Tibial artery (tissue), 4 donors: ENCODE measurements at places on chromosomes 7 and 10.

DNA sequence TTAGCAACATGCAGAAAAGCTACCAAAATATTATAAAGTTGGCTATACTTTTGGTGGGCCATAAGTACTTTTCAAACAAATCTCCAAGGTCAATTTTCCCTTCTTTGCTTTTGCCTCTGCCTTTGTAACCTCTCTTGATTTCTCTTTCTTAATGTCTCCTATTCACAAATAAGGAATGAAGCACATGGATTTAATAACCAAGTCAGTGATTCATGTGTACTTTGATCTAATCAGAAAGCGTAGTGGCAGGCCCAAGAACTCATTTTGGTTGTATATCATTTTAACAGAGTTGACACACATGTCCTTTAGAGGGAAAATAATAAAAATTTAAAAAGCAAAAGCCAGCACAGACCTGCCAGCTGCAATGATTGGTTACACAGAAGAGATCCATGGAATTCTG lies 93.7 kb downstream of the FZD1 start:
- DNase-seq, result no peak

DNA sequence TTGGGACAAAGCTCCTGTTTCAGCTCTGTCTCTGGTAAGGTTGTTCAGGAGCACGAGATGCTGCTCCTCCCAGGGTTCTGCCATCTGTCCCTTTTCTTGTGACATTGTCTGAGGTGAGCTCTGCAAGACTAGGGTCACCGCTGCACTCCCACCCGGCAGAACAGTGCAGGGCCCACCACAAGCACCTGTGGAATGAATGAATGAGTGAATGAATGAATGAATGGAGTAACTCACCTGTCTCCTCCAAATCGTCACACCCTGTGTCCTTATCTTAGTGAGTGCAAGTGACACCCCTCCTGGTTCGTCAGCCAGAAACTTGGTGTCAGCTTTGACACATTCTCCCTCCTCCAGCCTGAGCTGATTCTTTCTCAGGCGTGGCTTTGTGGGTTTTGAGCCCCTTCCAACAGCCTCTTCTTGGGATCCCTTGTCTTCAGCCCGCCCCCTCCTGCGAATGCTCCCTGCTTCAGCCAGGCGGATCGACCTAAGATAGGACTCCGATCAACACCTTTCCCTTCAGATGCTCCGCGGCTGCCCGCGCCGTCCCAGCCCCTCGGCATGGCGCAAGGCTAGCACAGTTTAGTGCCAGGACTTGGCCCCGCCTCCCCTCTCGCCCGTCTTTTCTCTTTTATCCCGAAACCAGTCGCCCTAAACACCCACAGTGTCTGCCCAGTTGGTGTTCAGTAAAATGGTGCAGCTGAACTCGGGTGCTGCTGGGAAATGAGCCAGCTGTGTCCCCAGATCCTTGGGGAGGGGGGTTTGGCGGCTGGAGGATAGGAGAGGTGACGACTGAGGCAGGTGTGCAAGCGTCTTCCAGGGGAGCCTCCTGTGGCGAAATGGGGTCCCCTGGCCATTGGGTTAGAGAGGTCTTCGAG lies 89.3 kb downstream of the BEND7 start:
- no peak for DNase-seq

- DNase-seq, result no peak
Observed at GRCh38 chr7:155814316-155815276, 2.3 kb upstream of the SHH start.

DNA sequence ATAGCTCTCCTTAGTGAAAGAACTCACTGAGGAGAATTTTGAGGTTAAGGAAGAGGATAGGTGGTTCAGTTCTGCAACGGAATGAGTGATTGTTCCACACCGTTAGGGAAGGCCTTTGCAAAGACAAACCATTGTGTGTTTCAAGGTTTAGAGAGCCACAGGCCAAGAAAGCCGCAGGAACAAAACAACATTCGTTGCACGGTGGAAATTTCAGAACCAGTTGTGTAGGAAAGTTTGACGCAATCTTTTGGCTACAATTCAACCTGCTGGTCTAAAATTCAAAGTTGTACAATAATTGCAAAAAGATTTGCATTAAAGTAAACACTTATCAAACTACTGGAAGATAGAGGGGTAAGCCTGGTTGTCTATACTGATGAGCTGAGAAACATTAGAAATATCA lies 91.4 kb downstream of the FAM107B start:
- DNase-seq, result no peak

DNA sequence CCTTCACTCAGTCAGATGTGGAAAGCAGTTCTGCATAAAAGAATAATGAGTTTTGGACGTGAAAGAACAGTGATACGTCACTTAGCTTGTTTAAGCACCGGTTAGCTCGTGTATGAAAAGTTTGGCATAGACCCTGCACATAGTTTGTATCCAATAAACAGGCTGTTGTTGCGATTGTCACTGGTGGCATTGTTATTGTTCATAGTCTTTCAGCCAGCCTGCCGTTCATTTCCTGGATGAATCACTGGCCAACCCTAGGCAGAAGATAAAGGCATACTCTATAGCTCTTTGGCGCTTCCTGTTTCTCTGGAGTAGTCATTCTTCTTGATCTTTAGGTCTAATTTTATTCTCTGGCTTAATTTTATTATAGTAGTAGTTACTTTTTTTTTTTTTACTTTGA lies 57.8 kb upstream of the ANKRD30A start:
- no peak for DNase-seq

- DNase-seq, result no peak
Observed at GRCh38 chr10:8889538-8889937, 835.0 kb downstream of the GATA3 start.

- DNase-seq, result no peak
Observed at GRCh38 chr7:80279760-80280159, 145.1 kb downstream of the GNAI1 start.

GRCh38 chr10:18005781-18006456 lies 54.2 kb downstream of the SLC39A12 start:
- DNase-seq, result no peak

DNA sequence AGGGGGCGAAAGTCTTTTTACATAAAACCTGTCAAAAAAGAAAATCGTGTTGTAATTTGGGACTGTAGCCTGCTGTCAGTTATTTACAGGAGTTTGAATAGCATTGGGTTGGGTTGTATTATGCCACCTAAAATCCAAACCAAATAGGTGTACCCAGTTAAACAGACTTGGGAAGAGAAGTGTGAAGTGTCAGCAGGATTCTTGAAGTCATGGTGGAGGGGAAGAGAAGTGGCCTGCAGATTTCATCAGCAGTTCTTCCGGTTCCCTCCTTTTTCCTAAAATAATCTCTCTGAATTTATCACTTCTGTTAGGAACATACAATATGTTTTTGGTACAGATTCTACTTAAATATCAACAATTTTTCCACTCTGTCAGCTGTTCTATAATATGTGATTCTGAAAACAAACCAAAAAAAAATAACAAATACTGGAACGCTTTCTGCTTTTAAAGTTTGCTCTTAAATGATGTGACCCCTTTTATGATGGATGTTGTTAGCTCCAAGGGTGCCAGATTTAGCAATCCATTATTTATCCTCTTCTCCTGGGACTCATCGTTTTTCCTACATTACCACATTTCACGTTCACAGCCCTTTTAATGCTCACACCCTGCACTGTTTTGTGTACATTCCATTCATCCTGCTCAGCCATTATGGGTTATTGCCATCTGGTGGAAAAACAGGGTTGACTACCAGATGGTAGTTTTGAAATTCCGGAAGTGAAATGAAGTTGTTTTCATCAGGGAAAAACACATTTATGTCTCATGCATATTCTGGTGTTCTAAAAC lies 18.7 kb upstream of the ARHGAP12 start:
- peak; percentile 50 for DNase-seq

- DNase-seq, result no peak
Observed at GRCh38 chr10:12981570-12981969, 19.9 kb downstream of the CCDC3 start.

- no peak for DNase-seq
Observed at GRCh38 chr10:71971311-71971731, 7.1 kb downstream of the CHST3 start.

- peak; percentile 66 for DNase-seq
Observed at GRCh38 chr7:128940494-128941322, 3.0 kb downstream of the IRF5 start.

DNA sequence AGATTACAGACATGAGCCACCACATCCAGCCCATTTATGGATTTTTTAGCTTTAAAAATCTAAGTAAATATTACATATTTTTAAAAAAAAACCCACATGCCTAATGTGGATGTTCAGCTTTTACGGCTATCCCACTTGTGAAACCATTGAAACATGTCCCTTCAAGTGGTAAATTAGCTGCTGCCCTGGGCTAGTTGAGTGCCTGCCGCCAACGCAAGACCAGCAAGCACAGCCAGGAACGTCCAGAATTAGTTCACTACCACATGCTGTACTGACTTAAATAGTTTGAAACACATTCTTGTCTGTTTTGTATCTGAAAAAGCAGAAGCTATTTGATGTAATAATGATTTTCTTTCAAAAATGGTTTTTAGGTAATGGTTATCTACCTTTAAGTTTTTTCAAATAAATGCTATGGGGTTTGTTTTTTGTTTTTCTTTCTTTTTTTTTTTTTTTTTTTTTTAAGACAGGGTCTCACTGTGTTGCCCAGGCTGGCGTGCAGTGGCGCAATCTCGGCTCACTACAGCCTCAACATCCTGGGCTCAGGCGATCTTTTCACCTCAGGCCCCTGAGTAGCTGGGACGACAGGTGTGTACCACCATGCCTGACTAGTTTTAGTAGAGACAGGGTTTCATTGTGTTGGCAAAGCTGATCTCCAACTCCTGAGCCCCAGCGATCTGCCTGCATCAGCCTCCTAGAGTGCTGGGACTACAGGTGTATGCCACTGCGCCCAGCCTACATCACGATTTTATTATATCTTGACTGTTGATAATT lies 57.0 kb downstream of the KLRG2 start:
- no peak for DNase-seq

- DNase-seq, result no peak
Observed at GRCh38 chr7:16067711-16068110, 353.6 kb downstream of the CRPPA start.

- no peak for DNase-seq
Observed at GRCh38 chr7:23802720-23803397, 92.8 kb downstream of the STK31 start.

DNA sequence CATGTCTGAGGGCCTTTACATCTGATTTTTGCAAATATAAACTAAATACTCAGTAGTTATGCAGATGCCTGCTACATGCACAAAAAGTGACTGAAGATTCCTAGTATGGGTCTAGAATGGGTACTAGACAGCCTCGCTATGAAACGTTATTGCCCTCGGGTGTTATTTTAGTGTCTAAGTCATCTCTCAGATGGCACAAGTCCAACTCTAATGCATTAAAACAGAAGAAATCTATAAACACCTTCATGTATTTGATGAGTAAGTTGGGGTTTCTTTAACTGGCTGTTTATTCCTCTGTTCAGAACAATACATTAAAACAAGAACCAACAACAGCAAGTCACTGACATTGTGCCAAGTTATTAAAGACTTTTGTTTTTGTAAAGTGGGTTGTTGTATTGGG lies 41.6 kb downstream of the TEX36 start:
- DNase-seq, result no peak

DNA sequence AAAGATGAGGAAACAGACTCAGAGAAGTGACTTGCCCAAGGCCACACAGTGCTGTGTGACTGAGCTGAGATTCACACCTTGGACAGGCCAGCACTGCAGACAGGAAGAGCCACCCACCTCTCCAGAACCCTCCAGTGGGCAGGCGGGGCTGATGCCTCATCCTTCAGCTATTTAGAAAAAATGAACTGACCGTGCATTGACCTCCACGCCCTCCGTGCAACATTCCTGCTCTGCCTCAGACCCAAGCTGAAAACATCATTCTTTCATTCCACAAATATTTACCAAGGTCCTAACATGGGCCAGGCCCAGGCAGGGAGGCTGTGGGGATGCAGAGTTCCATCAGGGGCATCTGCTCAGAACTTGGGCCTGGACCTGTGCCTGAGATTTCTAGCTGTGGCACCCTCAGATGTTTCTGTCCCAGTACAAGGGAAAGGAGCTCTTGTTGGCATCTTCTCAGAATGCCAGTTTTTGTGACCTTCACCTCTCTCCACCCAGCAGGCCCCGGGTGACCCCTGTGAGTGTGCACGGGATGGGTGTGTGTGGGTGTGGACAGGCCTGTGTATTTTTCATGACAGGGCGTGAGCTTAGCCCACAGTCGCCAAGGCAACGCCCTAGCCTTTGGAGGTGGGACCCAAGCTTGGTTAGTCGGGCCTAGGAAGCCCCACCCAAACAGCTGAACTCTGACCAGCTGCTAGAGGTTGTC lies 6.5 kb downstream of the VSIR start:
- DNase-seq, result peak; percentile 91

- DNase-seq, result no peak
Observed at GRCh38 chr7:44211126-44211675, 10.4 kb downstream of the YKT6 start.

GRCh38 chr7:110983822-110984456 lies 107.0 kb upstream of the LRRN3 start:
- no peak for DNase-seq

- no peak for DNase-seq
Observed at GRCh38 chr10:115558252-115558651, 465.1 kb downstream of the ATRNL1 start.

DNA sequence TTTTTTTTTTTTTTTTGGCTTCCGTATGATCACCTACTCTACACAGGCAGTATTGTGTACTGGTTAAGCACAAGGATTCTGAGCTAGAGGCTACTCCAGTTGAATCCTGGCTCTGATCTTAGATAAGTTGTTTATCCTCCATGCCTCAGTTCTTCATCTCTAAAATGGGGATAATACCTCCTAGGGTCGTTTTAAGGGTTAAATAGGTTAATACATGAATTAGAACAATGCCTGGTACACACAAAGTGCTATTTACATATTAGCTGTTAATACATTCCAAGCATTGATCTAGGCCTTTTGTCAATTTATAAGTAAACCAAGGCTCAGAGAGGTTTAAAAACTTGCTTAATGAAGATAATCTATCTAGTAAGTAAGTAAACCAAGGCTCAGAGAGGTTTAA lies 59.0 kb downstream of the ST7 start:
- DNase-seq, result no peak

DNA sequence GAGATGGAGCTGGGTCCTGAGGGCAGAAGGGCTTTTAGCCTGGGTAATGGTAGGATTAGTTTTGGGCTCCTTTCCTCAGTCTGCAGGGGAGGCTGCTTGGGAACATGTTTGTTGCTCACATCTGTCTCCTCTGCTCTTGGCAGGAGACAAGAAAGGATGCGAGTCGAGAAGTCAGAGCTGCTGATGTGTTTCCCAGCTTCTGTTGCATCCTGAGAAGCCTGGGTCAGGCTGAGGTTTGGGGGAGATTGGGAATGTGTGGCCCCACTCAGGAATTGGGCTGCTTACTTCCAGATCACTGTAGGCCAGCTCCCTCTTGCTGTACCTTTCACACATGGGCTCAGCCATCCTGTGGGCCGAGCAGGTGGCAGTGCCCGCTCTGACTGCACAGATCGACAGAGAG lies 79.2 kb downstream of the CCNY start:
- DNase-seq, result no peak
